Endothelial cell of umbilical vein (primary cell): ENCODE measurements at places on chromosomes 7 and 10. TPM values are rescaled to one million over a fixed set of nuclear protein-coding genes. Genes with fewer than 3 reads are reported as not detected.
A peak's percentile ranks its signal among the peaks of the same experiment; 100 is the strongest.

- H3K4me1 ChIP-seq, result peaks cover 17% of the 10 kb centered on the region
- no peak overlapping the region for H3K27ac ChIP-seq
- no peaks in the 10 kb centered on the region for H3K36me3 ChIP-seq
- peak overlapping the region; percentile 29 for H3K4me3 ChIP-seq
Measured at GRCh38 chr10:111076191-111076681, 593 bp upstream of the ADRA2A start.

GRCh38 chr7:28362812-28363211, 49.5 kb upstream of the CREB5 start:
- H3K27ac ChIP-seq, result no peak overlapping the region
- peaks cover 3% of the 10 kb centered on the region for H3K27me3 ChIP-seq
- DNase-seq, result no peak

- no peak overlapping the region for H3K4me3 ChIP-seq
- no peaks in the 10 kb centered on the region for H3K4me1 ChIP-seq
- DNase-seq, result no peak
Measured at GRCh38 chr10:128642502-128642901, 516.3 kb upstream of the MKI67 start.

DNA sequence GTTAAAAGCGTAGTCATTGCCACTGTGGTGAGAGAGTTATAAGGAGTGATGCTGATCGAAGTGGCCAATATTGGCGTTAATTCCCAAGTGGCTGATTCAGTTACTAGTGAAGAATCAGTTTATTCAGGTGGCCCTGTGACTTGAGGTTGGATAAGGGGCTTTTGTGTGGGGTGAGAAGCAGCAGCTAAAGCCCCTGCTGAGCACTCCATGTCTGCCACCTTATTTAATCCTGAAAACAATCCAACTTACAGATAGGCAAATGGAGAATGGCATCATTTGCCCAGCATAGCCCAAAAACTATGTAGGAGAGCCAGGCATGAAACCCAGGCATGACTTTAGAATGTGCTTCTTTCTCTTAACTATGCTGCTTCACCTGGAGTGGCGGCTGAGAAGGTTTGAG, 222.8 kb upstream of the KLF6 start:
- no peaks in the 10 kb centered on the region for H3K4me1 ChIP-seq
- H3K36me3 ChIP-seq, result no peaks in the 10 kb centered on the region
- no peaks in the 10 kb centered on the region for H3K27me3 ChIP-seq
- H3K27ac ChIP-seq, result no peak overlapping the region
- H3K4me3 ChIP-seq, result no peak overlapping the region

- H3K36me3 ChIP-seq, result no peaks in the 10 kb centered on the region
- H3K4me1 ChIP-seq, result peaks cover 15% of the 10 kb centered on the region
- H3K27me3 ChIP-seq, result no peaks in the 10 kb centered on the region
- no peak for DNase-seq
Measured at GRCh38 chr7:30503274-30504212, 1.1 kb downstream of the GGCT start.

- no peak overlapping the region for H3K4me3 ChIP-seq
- DNase-seq, result peak; percentile 98
- peak overlapping the region; percentile 97 for H3K27ac ChIP-seq
- peaks cover 7% of the 10 kb centered on the region for H3K36me3 ChIP-seq
- H3K4me1 ChIP-seq, result peaks cover 47% of the 10 kb centered on the region
- H3K27me3 ChIP-seq, result no peaks in the 10 kb centered on the region
Measured at GRCh38 chr7:43639858-43640491, 57.1 kb downstream of the STK17A start.

GRCh38 chr10:111837985-111838384, 345.6 kb downstream of the GPAM start:
- no peak for DNase-seq
- no peaks in the 10 kb centered on the region for H3K27me3 ChIP-seq

GRCh38 chr10:114611617-114612016, 46.5 kb downstream of the ABLIM1 start:
- no peaks in the 10 kb centered on the region for H3K36me3 ChIP-seq
- H3K27ac ChIP-seq, result no peak overlapping the region
- DNase-seq, result no peak
- H3K4me3 ChIP-seq, result no peak overlapping the region

GRCh38 chr7:28112883-28113540, 67.6 kb downstream of the JAZF1 start:
- no peak overlapping the region for H3K27ac ChIP-seq
- no peaks in the 10 kb centered on the region for H3K27me3 ChIP-seq
- H3K4me3 ChIP-seq, result no peak overlapping the region
- no peak for DNase-seq
- peaks cover 6% of the 10 kb centered on the region for H3K4me1 ChIP-seq

DNA sequence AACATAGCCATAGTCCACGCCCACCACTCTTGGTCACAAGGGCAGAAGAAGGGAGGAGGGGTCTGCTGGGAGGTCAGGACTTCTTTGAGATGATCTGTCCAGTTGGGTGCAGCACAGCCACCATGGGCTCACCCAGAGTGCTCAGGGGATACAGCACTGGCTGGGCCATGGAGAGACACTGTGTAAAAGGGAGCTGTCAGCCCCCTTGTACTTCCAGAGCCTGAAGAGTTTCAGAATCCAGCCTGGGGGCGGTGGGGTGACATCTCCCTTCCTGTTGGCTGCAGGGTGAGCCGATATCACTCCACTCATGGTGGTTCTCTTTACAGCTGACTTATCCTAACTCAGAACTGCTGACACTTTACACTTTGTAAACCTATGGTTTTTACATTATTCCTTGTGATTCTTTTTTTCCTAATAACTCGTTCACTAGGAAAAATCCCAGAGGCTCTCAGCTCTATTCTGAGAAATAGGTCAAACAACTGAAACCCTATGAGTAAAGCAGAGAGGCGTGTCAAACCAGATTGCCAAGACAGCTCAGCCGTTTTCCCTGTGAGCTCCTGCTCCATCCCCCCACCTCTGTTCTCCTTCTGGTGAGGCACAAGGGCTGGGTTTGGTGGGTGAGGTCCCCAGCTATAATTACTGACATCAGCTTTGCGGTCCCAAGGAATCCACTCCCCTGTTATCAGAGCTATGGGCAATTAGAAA, 3.2 kb upstream of the MRPS24 start:
- H3K4me3 ChIP-seq, result no peak overlapping the region
- H3K4me1 ChIP-seq, result peaks cover 11% of the 10 kb centered on the region
- DNase-seq, result no peak
- no peaks in the 10 kb centered on the region for H3K36me3 ChIP-seq
- no peak overlapping the region for H3K27ac ChIP-seq
- H3K27me3 ChIP-seq, result no peaks in the 10 kb centered on the region

- no peaks in the 10 kb centered on the region for H3K4me1 ChIP-seq
- H3K36me3 ChIP-seq, result no peaks in the 10 kb centered on the region
- H3K27ac ChIP-seq, result no peak overlapping the region
- no peak for DNase-seq
Measured at GRCh38 chr7:70325509-70326101, 727.3 kb downstream of the AUTS2 start.

GRCh38 chr10:102268375-102268888, 23.1 kb downstream of the GBF1 start:
- H3K36me3 ChIP-seq, result peaks cover 2% of the 10 kb centered on the region
- no peak overlapping the region for H3K27ac ChIP-seq
- peaks cover 7% of the 10 kb centered on the region for H3K4me1 ChIP-seq
- peak; percentile 31 for DNase-seq

DNA sequence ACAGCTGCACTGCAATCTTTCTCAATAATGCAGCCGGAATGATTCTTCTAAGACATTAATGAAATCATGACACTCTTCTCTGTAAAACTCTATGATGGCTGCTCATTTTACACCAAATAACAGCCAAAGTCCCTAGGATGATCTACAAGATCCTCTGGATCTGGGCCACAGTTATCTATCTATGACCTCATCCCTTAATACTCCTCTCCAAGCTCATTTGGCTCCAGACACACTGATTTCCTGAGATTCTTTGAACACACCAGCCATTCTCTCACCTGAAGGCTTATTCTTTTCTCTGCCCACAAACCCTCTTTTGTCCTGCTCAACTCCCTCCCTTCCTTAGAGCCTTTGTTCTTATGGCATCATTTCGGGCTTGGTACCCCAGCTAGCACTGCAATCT, 577.4 kb upstream of the ANKRD30A start:
- H3K4me1 ChIP-seq, result no peaks in the 10 kb centered on the region
- no peak for DNase-seq
- no peak overlapping the region for H3K4me3 ChIP-seq
- H3K27ac ChIP-seq, result no peak overlapping the region

DNA sequence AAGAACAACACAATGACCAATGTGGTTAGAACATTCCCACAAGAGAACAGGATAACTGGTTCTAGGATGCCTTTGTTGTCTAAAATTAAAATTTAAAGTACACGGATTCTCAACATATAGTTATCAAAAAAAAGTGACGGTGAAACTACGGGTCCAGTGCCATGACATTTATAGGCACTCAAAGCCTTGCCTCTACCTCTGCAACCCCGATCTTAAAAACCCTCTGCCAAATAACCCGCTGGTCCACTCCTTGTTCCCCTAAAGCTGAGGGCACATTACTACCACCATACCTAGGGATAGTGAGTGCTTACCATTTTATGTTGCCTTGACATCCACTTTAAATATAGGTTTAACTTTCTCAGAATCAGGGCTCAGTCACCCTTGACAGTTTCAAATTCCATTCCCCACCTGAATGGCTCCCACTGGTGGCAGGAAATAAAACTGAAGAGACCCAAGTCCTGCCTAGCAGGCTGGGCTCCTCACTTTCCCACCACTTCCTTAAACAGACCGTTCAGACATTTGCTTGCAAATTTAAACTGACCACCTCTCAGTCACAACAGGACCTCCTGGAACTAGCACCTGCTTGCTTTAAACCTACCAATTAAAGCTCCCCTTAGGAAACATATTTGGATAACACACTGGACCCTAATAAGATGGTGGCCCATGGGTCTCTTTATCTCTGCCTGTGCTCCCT, 169.9 kb upstream of the ASAH2 start:
- no peak overlapping the region for H3K27ac ChIP-seq
- H3K4me3 ChIP-seq, result no peak overlapping the region
- DNase-seq, result peak; percentile 31
- H3K36me3 ChIP-seq, result no peaks in the 10 kb centered on the region
- H3K27me3 ChIP-seq, result no peaks in the 10 kb centered on the region
- peaks cover 14% of the 10 kb centered on the region for H3K4me1 ChIP-seq

DNA sequence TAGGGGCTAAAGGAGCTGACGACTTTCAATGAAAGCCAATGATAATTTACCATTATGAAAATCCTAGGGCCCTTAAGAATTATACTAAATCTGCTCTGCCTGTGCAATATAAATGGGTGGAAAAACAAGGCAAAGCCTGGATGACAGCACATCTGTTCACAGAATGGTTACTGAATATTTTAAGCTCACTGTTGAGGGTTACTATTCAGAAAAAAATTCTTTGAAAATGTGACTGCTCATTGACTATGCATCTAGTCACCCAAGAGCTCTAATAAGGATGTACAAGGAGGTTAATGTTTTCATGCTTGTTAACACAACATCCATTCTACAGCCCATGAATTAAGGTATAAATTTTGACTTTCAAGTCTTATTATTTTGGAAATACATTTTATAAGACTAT, 8.9 kb downstream of the DKK1 start:
- no peak overlapping the region for H3K27ac ChIP-seq
- no peaks in the 10 kb centered on the region for H3K36me3 ChIP-seq
- H3K4me3 ChIP-seq, result no peak overlapping the region
- peaks cover 25% of the 10 kb centered on the region for H3K4me1 ChIP-seq
- H3K27me3 ChIP-seq, result no peaks in the 10 kb centered on the region
- no peak for DNase-seq

DNA sequence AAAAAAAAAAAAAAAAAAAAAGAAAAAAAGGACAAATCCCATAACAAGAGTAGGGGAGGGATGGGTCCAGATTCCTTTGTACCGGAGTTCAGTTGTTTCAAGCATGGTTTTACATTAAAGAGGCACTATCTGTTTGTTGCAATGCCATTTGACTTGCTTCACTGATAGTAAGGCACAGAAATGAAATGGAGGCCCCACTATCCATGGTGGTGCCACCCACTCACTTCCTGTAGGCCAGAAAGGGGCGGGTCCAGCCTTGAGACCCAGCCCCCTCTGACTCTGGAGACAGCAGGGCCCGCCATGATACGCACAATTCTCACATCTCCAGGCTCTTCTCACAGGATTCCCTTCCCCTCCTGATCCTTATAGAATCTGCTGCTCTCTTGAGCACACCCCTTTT, 100.0 kb downstream of the CLEC2L start:
- H3K27ac ChIP-seq, result no peak overlapping the region
- no peak overlapping the region for H3K4me3 ChIP-seq
- no peaks in the 10 kb centered on the region for H3K27me3 ChIP-seq
- no peak for DNase-seq

- no peak for DNase-seq
- H3K4me1 ChIP-seq, result no peaks in the 10 kb centered on the region
- H3K36me3 ChIP-seq, result no peaks in the 10 kb centered on the region
- H3K27ac ChIP-seq, result no peak overlapping the region
- H3K4me3 ChIP-seq, result no peak overlapping the region
- H3K27me3 ChIP-seq, result no peaks in the 10 kb centered on the region
Measured at GRCh38 chr10:87803831-87804230, 14.2 kb downstream of the ATAD1 start.

DNA sequence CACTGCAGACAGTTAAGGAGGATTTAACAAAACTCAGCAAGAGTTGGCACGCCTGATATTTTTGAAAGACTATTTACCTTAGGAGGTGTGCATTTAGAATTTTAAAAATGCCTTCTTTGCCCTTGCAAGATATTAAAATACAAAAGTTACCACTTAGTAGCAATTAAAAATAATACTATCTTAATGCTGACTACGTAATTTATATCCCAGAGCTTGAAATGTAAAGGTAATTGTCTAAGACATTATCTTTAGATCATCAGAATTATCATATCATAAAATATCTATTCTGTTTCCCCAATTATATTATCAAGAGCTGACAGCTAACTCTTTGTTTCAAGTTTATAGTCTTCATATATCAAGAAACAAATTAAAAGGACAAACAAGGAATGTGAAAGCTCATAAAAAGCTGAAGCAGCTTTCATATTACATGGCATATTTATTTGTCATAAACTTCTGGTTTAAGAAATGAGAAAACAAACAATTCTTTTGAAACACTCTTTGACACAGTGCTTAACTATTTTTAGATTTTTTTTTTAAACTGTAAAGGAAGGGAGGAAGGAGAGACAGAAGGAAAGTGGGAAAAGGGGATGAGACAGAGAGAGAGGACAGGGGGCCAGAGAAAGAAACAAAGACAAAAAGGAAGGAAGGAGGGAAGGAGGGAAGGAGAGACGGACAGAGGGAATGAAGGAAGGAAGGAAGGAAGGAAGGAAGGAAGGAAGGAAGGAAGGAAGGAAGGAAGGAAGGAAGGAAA, 73.5 kb downstream of the RTKN2 start:
- H3K4me3 ChIP-seq, result no peak overlapping the region
- DNase-seq, result no peak
- no peaks in the 10 kb centered on the region for H3K4me1 ChIP-seq
- H3K36me3 ChIP-seq, result no peaks in the 10 kb centered on the region
- H3K27me3 ChIP-seq, result no peaks in the 10 kb centered on the region
- H3K27ac ChIP-seq, result no peak overlapping the region

The UBN2 gene
- total RNA-seq, result 11.8 and 14.2 TPM in 2 replicates

The ADRA2A gene
- not detected in 2 replicates for total RNA-seq

The GJD4 gene
- total RNA-seq, result not detected in 2 replicates

The COBL gene
- 0.07 and 0.11 TPM in 2 replicates for total RNA-seq

The SPDYE6 gene
- total RNA-seq, result not detected in 2 replicates

The MMD2 gene
- not detected in 2 replicates for total RNA-seq

The PDZD8 gene
- total RNA-seq, result 21.9 and 22.6 TPM in 2 replicates

The LZTS2 gene
- 63.7 and 70.8 TPM in 2 replicates for total RNA-seq

The MGAM2 gene
- not detected in 2 replicates for total RNA-seq

The LIPM gene
- total RNA-seq, result not detected in 2 replicates

The ZNF107 gene
- total RNA-seq, result 5.6 and 5.8 TPM in 2 replicates

The EPHA1 gene
- not detected in 2 replicates for total RNA-seq
